Retina (tissue), 1 donor: ENCODE measurements at places on chromosomes 6 and 20.

GRCh38 chr6:36856277-36856676 lies 17.0 kb upstream of the CPNE5 start:
- no peak for DNase-seq

DNA sequence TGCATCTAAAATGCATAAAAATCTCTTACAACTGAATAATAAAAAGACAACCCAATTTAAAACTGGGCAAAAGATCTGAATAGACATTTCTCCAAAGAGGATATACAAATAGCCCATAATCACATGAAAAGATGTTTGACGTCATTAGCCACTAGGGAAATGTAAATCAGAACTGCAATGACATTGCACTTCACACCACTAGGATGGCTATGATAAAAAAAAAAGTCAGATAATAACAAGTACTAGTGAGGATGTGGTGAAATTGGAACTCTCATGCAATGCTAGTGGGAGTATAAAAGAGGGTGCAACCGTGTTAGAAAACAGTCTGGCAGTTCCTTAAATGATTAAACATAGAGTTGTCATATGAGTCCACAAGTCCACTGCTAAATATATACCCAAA lies 24.3 kb upstream of the TBX18 start:
- no peak for DNase-seq

DNA sequence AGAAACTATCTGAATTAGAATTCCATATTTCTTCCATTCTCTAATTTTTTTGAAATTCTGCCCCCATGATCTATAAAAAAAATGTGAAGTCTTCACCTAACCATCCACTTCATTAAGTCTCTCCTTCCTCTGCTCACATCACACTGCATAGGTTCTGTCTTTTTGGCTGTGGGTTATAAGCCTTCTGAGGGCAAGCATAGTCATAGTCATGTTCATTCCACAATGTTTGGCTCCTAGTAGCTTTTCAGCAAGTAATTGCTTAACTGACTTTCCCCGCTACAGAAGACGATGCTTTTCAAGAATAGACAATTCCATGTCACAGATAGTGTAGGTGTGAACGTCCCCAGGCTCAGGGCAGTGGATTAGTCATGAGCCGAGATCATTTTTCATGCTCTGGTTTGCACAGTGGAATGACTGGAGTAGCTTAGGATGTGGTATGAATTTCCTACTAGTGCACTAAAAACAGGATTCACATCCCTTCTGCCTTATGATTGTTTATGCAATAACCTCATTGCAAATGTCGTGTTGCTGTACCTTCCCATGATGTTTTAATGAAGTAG lies 29.1 kb downstream of the WRNIP1 start:
- DNase-seq: no peak

DNA sequence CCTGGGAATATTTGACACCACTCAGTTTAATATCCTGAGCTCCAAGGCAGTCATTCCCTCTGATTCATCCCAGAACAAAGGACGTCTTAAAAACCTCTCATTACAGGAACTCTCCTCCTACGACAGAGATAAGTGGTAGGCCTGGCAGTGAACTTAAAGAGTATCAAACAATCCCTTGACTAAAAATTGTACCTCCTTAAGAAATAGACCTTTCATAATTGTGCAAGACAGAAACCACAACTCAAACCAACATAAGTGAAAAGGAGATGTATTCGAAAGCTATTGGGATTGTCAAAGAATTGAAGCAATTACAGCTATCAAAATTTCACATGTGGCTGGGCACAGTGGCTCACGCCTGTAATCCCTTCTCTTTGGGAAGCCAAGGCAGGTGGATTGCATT lies 19.1 kb upstream of the BNIP5 start:
- no peak for DNase-seq

DNA sequence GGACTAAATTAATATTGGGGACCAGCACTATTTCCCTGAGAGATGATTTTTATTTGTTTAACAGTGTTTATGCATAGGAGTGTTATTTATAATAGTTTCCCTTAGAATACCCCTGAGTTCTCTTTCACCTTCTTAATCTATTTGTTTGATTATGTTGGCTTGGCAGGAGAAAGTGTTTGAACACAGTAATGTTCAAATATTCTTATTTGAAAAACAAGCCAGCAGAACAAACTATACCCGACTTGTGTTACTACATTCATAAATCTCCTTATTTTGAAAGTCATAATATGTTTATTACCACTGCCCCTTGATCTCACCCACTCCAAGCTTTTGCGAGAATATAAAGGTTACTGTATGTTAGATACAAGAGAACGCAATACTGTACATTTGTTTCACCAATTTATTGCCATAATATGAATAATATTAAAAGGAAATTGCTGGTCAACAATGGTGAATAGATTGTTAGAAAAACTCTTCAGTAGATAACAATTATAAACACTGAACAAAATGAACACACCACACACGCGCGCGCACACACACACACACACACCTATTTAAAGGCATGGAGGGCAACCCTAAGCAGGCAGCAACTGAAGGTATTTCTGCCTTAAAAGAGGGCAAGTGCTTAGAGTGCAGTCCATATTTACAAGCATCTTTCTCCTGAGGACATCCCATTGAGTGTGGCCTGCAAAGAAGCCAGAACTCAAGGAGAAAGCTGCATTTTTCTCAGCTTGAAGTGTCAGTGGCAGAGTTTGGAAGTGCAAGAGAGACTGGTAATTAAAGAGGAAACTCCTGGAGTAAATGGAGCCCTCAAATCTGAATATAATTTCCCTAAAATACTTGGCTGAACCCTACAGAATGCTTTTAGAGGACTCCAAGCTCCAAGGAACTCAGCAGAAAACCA lies 279.4 kb upstream of the MAN1A1 start:
- DNase-seq: no peak

DNA sequence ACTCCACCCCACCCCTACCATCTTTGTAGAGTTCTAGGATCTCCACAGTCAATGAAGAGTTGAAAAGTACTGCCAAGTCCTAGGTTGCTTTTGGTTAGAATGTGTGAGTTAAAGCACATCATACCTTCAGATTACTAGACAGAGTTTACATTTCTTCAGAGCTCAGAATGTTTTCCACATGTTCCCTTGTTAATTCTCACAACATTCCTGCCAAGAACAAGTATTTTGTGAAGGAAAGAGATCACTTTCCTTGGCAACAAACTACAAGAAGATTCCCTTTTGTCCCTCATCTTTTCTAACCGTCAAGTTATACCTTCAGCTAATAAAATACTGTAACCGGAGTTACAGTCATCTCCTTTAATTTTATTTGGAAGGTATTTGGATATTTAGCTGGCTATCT lies 266.8 kb downstream of the ZFAND3 start:
- no peak for DNase-seq

DNA sequence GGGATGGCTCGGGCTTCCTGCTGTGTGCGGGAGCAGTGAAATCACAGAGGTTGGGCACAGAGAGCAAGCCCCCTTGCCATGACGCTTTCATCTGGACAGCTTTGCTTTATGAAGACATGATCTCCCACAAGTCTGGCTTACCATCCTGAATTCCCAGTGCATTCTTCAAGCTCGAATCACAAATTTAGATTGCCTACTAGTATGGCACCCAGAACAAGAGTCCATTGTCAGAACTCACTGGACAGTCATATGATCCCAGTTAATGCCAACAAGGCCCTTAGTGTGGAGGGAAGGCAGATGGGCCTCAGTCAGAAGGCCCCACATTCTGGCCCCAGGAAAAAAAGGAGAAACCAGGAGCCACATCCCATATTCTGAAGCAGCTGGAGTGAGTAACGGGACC lies 147.3 kb upstream of the FOXQ1 start:
- DNase-seq: no peak

DNA sequence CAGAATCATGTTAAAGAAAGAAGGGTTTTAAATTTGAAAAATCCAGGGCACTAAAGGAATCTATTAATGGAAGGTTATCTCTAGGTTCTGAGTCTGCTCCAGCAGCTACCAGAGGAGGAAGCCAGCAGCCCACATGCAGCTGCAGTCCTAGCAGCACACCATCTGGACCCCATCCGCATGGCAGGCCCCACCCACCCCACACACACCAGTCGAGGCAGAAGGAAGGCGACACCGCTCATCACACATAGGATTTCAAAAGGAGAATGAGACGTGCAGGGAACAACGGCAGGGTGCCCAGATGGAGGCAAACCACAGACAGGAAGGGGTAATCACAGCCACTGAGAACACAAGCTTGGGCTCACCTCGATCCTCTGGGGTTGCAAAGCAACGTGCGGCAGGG lies 78.9 kb downstream of the GINS1 start:
- no peak for DNase-seq

DNA sequence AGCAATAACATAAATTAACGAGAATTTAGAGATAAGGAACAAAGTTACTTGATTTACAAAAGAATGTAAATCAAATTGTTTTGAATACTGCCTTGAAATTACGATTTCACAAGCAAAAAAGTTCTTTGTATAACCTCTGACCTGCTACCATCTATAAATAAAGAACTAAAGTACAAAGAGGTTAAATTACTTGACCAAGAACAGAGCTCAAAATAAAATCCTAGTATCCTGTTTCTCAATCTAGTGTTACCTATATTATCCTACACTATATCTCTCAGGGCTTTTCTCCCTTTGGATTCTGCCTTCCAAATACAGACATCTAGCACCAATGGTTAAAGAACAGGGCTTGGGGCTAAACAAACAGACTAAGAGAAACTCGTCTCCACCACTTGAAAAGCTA lies 43.8 kb downstream of the PLN start:
- no peak for DNase-seq

- DNase-seq: no peak
Measured at GRCh38 chr20:57523782-57524181, 1.2 kb downstream of the CTCFL start.

DNA sequence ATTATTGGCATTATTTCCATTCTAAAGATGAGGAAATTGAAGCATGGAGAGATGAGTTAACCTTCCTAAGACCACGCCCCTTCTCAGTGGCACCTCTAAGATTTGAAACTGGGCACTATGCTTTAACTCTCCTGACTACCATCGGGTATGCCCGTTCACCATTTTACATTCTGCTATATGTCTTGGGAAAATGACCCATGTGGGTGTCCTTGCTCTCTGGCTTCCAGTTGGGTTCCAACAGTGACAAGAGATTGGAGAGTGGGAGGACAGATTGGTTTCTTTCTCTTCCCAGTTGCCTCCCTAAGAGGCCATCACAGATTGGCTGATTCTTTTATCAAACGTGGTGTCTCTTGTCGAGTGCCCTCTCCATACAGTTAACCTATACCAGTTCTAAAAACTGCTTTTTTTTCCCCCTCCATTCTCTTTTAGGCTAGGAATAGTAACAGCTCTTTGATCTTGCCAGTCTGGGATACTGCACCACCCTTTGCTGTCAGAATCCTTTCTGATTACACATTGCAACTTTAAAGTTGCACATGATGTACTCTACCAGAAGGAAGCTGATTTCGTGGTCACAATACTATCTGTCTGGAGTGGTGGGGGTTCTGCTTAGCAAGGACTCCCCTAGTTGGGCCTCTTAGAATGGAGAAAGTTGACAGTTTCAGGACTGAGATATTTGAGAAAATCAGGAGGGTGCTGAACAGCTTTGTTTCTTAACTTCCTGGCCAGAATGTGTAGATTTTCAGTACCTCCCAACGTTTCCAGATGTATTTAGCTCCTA lies 88.0 kb upstream of the ELOVL5 start:
- no peak for DNase-seq

DNA sequence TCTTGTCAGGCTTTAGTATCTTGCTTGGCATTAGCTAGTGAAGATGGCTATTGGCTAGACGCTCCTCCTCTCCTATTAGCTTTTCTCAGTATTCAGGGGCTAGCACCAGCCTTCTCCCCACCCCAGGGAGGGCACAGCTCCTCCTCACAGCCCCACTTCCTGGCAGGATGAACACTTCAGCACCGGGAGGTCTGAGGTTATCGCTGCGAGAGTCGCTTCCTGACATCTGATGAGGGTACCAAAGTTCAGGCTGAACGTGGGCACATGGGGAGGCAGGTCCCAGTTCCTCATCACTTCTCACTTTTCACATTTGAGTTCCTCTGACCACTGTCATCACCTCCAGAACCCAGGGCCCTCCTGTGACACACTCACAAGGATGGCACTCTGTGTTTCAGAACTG lies 66.6 kb downstream of the LAMA4 start:
- DNase-seq: no peak

DNA sequence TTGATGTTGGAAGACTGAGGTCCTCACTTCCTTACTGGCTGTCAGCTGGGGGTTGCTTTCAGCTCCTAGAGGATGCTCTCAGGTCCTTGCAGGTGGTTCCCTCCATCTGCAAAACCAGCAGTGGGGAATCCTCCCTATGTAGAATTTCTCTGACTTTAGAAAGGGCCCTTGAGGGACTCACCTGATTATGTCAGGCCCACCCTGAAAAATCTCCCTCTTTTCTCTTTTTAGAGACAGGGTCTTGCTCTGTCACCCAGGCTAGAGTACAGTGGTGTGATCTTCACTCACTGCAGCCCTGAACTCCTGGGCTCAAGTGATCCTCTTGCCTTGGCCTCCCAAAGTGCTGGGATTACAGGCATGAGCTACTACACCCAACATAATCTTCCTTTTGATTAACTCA lies 102.9 kb upstream of the MCHR2 start:
- no peak for DNase-seq

- no peak for DNase-seq
Measured at GRCh38 chr20:33391722-33392415, 9.4 kb downstream of the CDK5RAP1 start.

DNA sequence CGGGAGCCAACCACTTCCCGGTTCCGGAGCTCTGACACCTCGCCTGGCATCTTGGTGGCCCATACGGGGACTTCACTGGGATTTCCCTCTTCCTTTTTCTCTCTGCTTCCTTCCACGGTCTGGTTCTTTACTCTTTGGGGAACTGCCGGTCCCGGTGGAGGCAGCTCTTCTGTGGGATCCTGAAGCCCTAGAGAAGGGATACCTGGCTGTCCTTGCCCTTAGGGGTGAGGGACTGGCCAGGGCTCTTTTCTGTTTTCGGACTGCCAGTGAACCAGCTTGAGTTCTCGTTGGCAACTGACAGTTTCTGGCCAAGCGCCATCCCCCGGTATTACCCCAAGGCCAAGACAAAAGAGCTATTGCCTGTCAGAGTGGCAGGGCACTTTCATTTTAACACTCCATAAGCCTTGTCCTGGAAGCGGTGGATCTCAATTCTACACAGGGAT lies 880 bp upstream of the CPXM1 start:
- DNase-seq: no peak

DNA sequence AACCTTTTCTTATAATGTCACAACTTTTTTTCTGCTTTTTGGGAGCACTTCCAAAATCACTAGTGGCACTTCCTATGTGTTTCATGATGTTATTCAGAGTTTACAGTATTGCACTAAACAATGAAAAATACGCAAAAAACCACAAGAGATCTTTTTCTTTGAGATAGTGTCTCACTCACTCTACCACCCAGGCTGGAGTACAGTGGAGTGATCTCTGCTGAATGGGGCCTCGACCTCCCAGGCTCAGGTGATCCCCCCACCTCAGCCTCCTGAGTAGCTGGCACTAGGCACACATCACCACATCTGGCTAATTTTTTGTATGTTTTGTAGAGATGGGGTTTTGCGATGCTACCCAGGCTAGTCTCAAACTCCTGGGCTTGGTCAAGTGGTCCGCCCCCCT lies 158.7 kb downstream of the COL21A1 start:
- DNase-seq: no peak

GRCh38 chr6:69732045-69732444 lies 64.8 kb downstream of the LMBRD1 start:
- no peak for DNase-seq
